ENCODE measurements at places on chromosomes 6 and 20. TPM values are rescaled to one million over a fixed set of nuclear protein-coding genes. Genes with fewer than 3 reads are reported as not detected.

- no peaks in the 10 kb centered on the region for H3K27me3 ChIP-seq
- no peaks in the 10 kb centered on the region for H3K4me1 ChIP-seq
- H3K27ac ChIP-seq: no peak overlapping the region
- H3K36me3 ChIP-seq: no peaks in the 10 kb centered on the region
- no peak for DNase-seq
Observed at GRCh38 chr6:34317172-34317477, 68.3 kb upstream of the SMIM29 start.

- no peak overlapping the region for H3K27ac ChIP-seq
- H3K4me3 ChIP-seq: no peak overlapping the region
- no peaks in the 10 kb centered on the region for H3K36me3 ChIP-seq
- H3K27me3 ChIP-seq: no peaks in the 10 kb centered on the region
- DNase-seq: no peak
- H3K4me1 ChIP-seq: peaks cover 24% of the 10 kb centered on the region
Observed at GRCh38 chr20:62378215-62378614, 8.7 kb upstream of the RPS21 start.

- DNase-seq: no peak
- H3K36me3 ChIP-seq: peaks cover 2% of the 10 kb centered on the region
- no peaks in the 10 kb centered on the region for H3K27me3 ChIP-seq
- H3K27ac ChIP-seq: no peak overlapping the region
- H3K4me1 ChIP-seq: no peaks in the 10 kb centered on the region
- no peak overlapping the region for H3K4me3 ChIP-seq
Observed at GRCh38 chr6:2447931-2448330, 202.5 kb upstream of the GMDS start.

Gene SLC22A2
- not detected for total RNA-seq

- no peak overlapping the region for H3K4me3 ChIP-seq
- H3K36me3 ChIP-seq: peaks cover 34% of the 10 kb centered on the region
- H3K27me3 ChIP-seq: no peaks in the 10 kb centered on the region
Observed at GRCh38 chr6:41937472-41937860, 4.1 kb downstream of the CCND3 start.

Gene TGM3
- total RNA-seq: 0.31 TPM

Gene SNRPB
- total RNA-seq: 105 TPM

All from right lobe of liver (tissue), 6 donors.